ENCODE measurements at places on chromosomes 4 and X. TPM values are rescaled to one million over a fixed set of nuclear protein-coding genes. Genes with fewer than 3 reads are reported as not detected.

GRCh38 chr4:153439831-153440230, 26.3 kb upstream of the TMEM131L start:
- no peak for DNase-seq

DNA sequence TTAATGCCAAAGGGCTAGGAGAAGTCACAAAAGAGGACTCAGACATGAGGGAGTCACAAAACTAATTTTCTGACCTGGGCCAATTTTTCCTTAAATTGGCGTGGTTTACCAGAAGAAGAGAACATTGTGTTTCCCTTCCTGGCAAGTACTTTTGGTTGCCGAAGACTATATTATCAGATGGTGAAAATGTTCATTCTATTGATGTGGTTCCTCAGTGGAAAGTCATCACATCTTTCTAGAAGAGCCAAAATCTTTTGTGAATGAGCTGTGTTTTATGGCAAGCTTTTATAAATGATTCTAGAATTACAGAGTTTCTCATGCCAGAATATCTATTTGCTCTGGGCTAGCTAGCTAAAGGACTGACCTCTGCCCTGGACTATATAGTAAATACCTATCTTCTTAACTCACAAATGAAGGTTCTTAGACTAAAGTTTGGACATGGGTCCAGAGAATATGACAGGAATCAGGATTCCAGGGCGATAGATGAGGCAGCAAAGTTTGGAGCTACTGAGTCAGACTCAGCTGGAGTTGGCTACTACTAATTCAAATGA, 288.9 kb downstream of the IL1RAPL2 start:
- DNase-seq = no peak

- DNase-seq = no peak
Measured at GRCh38 chr4:138790706-138791340, 224.8 kb upstream of the NOCT start.

- DNase-seq = no peak
Measured at GRCh38 chr4:38008571-38009021, 48.4 kb downstream of the PTTG2 start.

DNA sequence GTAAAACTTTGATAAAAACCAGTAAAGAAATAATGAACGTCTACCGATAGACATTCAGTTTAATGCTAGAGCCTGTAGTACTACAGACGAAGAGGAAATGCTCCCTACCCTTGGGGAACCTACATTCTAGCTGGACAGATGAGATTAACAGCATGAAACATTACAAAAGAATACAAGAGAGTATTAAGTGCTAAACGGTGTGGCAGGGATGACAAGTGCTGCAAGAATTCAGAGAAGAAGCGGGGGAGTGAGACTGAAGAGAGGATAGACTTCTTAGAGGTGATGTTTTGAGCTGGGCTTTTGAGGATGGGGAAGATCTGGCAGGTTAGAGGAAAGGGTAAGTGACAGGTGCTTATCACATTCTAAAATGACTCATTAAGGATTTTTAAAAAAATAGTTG, 52.6 kb upstream of the ESX1 start:
- no peak for DNase-seq

GRCh38 chr4:106773076-106773905, 262.8 kb downstream of the DKK2 start:
- DNase-seq = no peak

DNA sequence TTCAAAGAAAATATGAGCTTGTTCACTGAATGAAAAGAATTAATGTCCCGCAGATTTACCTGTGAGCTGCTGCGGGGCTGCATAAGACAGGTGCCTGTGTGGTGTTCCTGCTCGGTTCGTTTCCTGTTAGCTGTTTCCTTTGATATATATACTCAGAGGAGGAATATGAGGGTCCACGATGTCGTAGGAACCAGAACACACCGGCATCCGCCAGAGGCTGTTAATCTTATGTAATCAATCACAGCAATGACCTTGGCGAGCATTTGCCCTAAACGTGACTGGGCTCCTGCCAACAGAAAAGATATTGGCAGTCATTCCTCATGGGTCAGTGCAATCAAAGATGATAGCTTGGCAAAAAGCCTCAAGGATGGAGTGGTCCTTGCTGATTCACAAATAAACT, 260.1 kb downstream of the EVC2 start:
- DNase-seq = no peak

DNA sequence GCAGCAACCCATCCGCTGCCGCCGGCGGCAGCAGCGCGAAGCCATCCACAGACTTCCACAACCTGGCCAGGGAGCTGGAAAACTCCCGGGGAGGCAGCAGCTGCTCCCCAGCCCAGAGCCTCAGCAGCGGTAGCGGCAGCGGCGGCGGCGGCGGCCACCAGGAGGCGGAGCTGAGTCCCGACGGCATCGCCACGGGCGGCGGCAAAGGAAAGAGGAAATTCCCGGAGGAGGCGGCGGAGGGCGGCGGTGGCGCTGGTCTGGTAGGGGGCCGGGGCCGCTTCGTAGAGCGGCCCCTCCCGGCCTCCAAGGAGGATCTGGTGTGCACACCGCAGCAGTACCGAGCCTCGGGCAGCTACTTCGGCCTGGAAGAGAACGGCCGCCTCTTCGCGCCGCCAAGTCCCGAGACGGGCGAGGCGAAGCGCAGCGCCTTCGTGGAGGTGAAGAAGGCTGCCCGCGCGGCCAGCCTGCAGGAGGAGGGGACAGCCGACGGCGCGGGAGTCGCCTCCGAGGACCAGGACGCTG, 4.9 kb downstream of the PRDM8 start:
- peak; percentile 77 for DNase-seq

- peak; percentile 5 for DNase-seq
Measured at GRCh38 chr4:118033148-118034052, 886 bp upstream of the NDST3 start.

DNA sequence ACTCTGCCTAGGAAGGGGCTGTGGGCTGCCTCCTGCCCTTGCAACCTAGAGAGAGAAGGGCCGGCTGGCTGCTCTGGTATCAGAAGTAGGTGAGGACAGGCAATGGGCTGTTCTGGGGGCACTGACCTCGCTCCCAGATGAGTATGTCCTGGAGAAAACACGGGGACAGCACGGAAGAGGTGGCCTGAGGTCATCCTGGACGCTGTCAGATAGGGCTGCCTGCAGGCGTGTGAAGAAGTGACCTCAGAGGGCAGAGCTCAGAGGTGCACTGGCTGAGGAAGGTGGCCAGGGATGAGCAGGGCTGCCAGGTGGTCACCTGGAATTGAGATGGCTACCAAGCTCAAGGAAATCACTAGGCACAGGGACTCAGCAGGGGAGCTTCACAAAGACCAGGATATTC, 159.6 kb downstream of the TSPAN5 start:
- DNase-seq = no peak

DNA sequence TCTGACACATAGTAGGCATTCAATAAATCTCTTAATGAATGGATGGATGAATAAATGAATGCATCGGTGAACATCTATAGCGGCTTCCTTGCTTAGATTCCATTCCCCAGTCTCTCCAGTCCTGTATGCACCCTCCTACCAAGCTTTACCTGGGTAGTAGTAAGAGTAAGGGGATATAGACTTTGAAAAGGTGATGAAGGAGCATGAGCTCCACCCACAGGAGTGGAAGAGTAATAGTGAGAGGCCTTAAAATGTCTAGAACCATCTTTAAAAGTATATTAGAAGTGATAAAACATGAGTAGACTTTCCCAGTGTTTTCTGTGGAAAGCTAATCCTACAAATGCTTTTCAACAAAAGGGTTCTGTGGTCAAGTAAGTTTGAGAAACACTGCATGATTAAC, 35.5 kb upstream of the GPC3 start:
- DNase-seq = no peak

DNA sequence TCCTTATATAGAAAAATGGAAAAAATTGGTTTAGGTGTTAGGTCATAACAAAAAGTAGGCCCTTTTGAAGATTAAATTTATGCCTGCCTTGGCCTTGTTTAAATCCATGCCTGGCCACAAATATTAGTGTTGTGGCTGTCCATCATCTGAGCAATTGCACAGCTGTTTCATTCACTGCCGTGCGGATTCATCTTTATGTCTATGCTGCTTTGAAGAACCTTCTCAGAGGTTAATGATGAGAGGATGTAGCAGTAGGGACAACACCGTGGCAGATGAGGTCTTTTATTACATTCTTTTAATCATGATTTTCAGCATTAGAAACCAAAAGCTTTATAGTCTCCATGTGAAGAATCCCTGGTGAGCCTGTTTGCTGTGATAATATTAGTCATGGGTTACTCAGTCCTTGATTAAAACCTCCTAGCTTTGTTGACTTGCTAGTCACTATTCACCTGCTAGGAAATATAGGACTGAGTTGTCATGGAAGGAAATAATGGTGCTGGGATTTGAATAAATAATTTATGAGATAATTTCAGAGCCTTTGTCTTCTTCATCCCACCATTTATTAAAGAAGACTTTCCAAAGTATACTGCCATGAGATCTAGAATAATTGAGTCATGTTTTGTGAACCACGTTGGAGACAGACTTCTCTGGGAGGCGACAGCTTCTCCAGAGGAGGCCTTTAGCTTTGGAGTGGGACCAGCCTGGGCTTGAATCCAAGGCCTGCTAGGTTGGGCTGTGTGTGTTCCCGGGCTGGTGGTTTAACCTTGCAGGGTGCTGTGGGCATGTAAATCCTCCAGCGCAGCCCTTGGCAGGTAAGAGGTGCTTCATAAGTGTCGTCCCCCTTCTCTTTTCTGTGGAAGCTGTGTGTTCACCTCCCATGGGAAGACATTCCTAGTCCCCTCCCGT, 53.5 kb downstream of the PTTG2 start:
- DNase-seq = no peak

- DNase-seq = no peak
Measured at GRCh38 chrX:154295664-154296310, at the start of gene TKTL1. Gene TKTL1, plus strand, starts transcription at chrX:154295795. Its CDS starts 65 bp downstream, at chrX:154295860.

GRCh38 chr4:145681956-145682355, 2.0 kb downstream of the C4orf51 start:
- DNase-seq = no peak

DNA sequence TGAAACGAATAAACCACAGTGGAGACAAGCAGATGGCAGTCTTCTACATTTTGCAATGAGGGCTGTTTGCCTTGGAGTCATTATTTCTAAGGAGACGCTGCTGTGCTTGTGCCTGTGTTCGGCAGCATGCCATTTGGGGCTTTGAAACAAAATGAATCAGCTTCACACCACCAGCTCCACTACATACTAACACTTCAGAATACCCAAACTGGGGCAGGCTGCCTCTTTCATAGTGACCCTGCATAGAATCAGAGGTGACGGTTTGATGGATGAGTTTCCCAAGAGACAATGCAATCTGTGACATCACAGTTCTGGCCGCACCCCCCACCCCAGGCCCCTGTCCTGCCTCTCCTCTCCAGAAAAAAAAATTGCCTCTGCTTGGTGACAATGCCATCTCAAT, 57.1 kb upstream of the MID1 start:
- DNase-seq = no peak

DNA sequence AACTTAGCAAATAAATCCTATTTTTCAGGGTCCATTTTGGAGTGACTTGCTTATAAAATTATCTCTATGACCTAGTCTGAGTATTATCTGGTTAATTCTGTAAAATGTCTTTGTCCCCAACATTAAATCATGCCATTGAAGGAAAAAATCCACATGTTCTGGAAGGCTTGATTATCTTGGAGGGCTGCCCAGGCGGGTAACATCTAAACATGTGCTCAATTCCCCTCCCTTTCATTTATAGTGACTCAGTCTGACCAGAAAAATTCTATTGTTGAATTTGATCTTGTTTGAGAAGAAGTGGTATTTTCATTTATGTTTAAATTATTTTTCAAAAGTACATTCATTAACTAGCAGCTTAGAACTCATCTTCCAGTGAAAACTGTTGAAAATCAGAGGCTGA, 55.4 kb upstream of the SLC10A7 start:
- DNase-seq = no peak

- DNase-seq = no peak
Measured at GRCh38 chr4:53854991-53855568, 209.3 kb downstream of the CHIC2 start.

DNA sequence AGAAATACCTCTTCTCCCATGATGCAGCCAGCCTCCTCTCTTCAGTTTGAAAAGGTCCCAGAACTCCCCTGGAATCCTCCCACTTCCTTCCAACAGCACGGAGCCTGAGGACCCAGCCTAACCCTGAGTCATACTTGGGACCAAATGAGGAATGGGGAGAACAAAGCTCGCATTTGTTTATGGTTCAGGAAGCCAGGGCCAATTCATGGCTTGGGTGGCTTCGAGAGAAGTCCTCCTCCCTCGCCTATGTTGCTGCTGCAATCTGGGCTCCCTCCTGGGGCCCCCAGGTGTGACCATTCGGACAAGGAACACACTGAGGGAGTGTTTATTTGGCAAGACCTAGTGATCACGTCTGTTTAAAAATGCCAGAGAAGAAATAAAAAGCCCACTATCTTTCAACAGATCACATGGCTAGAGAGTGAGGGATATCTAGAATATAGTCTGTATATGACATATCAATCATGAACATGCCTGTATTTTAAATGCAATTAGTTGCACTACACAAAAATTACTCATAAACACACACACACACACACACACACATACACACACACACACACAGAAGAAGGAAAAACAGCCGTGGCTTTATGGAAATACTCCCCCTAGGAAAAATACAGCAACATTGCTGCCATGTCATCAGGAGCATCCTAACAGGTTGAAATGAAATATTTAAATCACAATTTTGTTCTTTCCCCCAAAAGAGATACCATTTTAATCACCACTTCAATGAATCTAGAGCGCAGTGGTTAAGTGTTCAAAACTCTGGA, 155.7 kb upstream of the MAP3K15 start:
- DNase-seq = no peak

GRCh38 chr4:108345862-108346817, 177.4 kb upstream of the LEF1 start:
- DNase-seq = no peak

- no peak for DNase-seq
Measured at GRCh38 chr4:2285613-2286381, 23.9 kb upstream of the MXD4 start.

- DNase-seq = no peak
Measured at GRCh38 chr4:75880278-75880677, 22.0 kb downstream of the PPEF2 start.

DNA sequence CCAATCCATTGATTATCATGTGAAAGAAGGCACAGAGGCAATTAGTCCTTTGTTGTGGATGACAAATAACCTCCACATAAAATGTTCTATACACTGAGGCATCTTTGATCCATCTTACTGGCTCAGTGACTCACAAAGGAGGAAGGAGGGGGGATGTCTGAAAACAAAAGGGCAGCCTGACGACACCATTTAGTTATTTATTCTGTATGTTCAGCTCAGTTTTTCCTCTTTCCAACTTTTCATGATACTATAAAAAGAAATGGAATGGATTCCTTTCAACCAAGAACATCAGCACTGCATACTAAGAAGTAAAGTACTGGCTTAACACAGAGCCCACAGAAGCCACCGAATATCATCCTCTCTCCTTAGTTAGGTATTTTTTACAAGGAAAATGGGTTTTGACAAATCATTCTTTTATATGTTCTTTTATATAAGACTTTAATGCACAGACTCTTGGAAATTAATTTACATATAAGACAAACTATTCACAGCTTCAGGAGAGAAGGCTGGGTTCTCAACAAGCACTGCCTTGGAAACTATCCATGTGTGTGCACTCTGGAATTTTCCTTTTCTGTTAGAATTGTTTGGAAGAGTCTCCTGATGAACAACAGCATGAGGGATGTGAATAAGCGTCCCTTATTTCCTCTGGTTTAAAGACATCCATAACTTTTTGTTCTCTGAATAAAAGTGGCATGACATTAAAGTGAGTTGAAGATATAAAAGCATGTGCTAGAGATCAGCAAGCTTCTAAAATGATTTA, 135.6 kb downstream of the TSPAN5 start:
- DNase-seq = no peak

GRCh38 chr4:132572210-132572609, 576.9 kb upstream of the PCDH10 start:
- DNase-seq = no peak

The COX7B2 gene
- total RNA-seq = not detected

The STBD1 gene
- 0.29 TPM for total RNA-seq

The KLHL34 gene
- 0.47 TPM for total RNA-seq

The XAGE1A gene
- not detected for total RNA-seq

The SPANXC gene
- total RNA-seq = not detected

The HSFX3 gene
- total RNA-seq = not detected

All from activated CD8-positive, alpha-beta T cell treated with anti-CD3 and anti-CD28 coated beads for 36 hours (primary cell).